Fibroblast of skin of scalp (primary cell): ENCODE measurements at places on chromosomes 4 and X.

DNA sequence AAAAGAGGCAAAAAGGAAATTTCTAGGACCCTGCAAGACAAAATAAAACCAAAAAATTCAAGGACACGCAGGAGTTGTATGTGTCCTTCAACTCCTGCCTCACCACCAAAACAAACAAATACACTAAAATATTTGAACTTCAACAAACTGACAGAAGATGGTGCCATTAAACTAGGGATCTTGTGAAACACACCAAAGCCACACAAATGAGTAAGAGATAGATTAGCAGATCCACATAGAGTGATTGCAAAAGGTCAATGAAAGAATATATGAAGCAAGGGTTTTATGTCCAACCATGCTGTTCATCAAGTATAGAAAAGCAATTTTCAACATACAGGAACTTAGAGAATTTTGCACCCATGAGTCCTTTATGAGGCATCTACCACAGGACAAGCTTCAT is 40.1 kb upstream of the SCML1 start:
- no peak for DNase-seq

DNA sequence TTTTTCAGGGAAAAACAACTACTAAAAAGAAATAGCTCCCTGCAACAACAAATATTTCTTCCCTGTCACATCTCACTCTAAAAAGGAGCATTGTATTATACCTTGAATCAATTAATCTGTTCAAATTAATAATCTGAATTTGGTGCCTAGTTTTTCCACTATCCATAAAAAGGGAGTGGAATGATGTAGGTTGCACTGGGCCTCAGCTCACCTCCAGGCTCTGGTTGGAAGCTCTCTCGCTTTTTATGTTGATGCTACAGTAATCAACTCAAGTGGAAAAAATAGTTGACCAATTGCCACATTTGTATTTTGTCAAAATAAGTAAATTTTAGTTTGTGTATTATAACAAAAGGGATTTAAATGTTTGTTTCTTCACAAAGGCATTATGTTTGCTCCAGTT is 126.1 kb downstream of the MAD2L1 start:
- DNase-seq = no peak

DNA sequence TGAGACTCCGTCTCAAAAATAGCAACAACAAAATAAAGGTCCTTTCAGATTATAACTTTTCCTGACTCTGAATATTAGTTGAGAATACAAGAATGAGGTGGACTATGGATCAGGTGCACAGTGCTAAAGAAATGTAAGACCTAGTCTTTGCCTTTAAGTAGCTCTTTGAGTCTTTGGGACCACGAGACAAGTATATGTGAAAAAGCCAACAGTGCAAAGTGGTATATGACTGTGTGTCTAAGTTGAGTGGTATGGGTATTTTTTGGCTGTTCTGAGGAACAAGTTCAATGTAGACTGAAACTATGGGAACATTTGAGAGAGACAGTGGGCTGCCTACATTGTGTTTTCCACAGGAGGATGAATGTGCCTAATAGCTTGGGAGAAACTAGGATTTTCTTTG is 2.8 kb downstream of the GAB1 start:
- no peak for DNase-seq

GRCh38 chr4:169795585-169795984 is 37.8 kb upstream of the HPF1 start:
- peak; percentile 26 for DNase-seq

DNA sequence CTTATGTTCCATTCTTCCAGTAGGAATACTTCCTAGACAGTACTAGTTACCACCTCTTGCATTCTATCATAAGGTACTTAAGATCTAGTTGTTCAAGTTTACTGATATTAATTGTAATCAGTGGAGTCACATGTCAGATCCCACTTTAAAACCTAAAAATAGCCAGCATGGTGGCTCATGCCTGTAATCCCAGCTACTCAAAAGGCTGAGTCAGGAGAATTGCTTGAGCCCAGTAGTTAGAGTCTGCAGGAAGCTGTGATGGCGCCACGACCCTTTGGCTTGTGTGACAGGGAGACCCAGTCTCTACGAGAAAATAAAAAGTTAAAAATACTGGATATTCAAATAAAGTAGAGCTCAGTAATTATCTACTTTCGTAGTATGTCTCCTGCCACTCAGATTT is 57.7 kb downstream of the MAD2L1 start:
- no peak for DNase-seq

DNA sequence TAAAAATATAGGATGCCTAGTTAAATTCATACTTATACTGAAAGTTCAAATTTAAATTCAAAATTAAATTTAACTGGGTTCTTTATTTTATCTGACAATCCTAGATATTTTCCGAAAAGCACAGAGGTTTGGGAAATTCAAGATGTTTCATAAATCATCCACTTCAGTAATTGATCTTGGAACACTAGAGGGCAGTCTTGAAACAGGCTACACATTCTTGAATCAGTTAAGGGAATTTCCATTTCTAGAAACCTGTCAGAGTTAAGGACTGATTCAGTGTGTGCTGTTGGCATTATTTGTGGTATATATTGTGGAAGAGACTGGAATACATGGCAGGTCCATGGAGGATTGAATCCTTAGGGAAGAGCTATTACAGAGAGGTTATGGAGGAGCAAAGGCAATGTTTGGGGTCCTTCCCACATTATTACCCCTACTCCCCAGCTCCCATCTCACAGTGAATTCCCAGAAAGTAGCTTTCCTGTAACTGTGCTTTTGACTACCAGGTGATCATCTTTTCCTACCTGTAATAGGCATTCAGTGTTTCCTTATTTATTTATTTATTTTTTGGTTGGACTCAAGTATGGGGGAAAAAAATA is 92.9 kb downstream of the EGF start:
- peak; percentile 74 for DNase-seq

DNA sequence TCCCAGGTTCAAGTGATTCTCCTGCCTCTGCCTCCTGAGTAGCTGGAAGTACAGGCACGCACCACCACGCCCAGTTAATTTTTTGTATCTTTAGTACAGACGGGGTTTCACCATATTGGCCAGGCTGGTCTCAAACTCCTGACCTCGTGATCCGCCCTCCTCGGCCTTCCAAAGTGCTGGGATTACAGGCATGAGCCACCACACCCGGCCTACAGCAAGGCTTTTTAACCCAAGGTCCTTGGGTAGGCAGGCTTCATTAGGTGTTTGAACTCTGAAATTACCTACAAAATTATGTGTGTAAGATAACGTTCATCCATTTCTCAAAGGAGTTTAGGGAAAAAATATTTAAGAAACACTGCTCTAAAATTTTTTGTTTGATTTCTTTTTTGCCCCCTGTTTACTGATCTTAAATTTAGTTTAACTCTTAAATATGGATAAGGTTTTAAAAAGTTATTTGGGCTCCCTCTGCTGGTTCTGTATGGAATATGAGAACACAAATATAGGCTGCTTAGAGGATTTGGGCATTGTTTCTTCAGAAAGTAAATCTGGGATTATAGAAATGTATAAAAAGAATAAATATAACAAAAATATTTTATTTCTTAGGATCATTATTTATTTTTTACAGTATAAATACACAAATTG is 92.8 kb downstream of the CBR4 start:
- DNase-seq = peak; percentile 58

GRCh38 chrX:69076088-69076487 is 89.2 kb downstream of the PJA1 start:
- no peak for DNase-seq

GRCh38 chrX:16778545-16778944 is 7.7 kb upstream of the TXLNG start:
- no peak for DNase-seq

- DNase-seq = no peak
These were observed 1513.2 kb downstream of the ARAP2 start for GRCh38 chr4:34731070-34731469.

DNA sequence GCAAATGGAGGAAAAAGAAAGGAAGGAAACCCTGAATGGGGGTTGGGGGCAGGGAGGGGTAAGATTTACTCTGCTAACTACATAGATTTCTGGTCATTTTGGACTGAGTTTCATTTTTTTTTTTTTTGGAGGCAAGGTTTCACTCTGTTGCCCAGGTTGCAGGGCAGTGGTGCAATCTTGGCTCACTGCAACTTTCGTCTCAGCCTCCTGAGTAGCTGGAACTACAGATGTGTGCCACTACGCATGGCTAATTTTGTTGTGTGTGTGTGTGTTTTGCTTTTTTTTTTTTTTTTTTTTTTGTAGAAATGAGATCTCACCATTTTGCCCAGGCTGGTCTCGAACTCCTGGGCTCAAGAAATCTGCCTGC is 223.5 kb downstream of the APBB2 start:
- DNase-seq = no peak

DNA sequence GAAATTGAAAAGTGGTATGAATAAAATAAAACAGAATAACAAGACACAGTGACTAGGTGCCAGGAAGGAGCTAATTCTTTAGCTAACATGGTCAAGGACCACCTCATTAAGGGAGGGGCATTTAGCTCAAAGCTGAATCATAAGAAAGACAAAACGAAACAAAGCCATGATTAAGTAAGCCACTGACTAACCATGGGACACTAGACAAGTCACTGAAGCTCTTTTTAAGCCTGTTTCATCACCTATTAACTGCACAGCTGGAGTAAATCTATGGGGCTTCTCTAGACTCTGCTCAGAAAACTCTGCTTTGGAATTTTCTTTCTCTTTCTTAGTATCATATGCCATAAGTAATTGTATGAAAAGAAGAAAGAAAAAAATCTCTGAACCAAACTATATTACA is 49.8 kb upstream of the C1QTNF7 start:
- peak; percentile 70 for DNase-seq

GRCh38 chr4:14925471-14925870 is 76.8 kb upstream of the CPEB2 start:
- DNase-seq = no peak

GRCh38 chr4:37591349-37591748 is 94.8 kb downstream of the RELL1 start:
- DNase-seq = no peak

- peak; percentile 56 for DNase-seq
These were observed 47.7 kb downstream of the DDX3X start for GRCh38 chrX:41381685-41382084.
